ENCODE measurements at places on chromosomes 4 and X.

- no peak overlapping the region for H3K4me3 ChIP-seq
- H3K36me3 ChIP-seq, result no peaks in the 10 kb centered on the region
- no peak for DNase-seq
- H3K4me1 ChIP-seq, result no peaks in the 10 kb centered on the region
These were observed 186.5 kb downstream of the FBXO8 start for GRCh38 chr4:174096999-174097398.

- H3K27ac ChIP-seq, result no peak overlapping the region
- H3K36me3 ChIP-seq, result no peaks in the 10 kb centered on the region
These were observed 2.4 kb downstream of the RHOH start for GRCh38 chr4:40199179-40199670.

DNA sequence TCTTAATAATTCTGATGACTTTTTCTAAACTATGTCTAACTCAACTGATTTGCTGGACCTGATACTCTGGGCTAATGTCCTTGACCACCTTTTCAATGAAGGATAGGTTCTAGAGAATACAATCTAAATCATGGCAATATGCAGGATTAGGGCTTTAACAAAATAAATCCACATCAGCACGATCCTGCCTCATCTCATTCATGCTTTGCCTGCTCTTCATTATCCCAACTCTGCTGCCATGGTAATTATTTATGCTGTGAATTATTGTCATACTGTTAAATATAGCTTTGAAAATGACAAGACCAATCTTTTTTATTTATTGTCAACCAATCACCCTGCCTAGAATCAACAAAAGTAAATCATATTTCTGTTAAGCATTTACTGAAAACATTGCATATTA, 2176.7 kb upstream of the AGA start:
- H3K27me3 ChIP-seq, result no peaks in the 10 kb centered on the region
- H3K36me3 ChIP-seq, result no peaks in the 10 kb centered on the region
- DNase-seq, result no peak
- H3K27ac ChIP-seq, result no peak overlapping the region
- H3K4me1 ChIP-seq, result no peaks in the 10 kb centered on the region
- no peak overlapping the region for H3K4me3 ChIP-seq

GRCh38 chrX:13287816-13288215, 32.0 kb downstream of the ATXN3L start:
- peaks cover 15% of the 10 kb centered on the region for H3K4me1 ChIP-seq
- no peak for DNase-seq
- peak overlapping the region; percentile 47 for H3K27ac ChIP-seq
- H3K4me3 ChIP-seq, result no peak overlapping the region
- H3K27me3 ChIP-seq, result no peaks in the 10 kb centered on the region

DNA sequence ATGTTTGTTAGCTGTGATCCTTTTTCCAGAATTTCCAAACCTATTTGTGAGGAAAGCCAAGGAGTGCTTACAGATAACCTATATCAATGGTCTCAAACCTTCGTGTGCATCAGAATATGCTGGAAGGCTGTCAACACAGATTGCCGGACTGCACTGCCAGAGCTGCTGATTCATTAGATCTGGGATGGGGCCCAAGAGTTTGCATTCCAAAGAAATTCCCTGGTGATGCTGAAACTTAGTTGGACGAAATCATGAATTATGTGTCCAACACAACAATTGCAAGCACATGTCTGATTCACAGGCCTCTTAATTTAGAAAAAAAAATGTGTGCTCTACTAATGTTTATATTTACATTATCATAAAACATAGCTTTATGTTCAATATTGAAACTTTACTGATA, 544.0 kb upstream of the AMOT start:
- H3K27ac ChIP-seq, result no peak overlapping the region
- DNase-seq, result no peak
- H3K4me1 ChIP-seq, result no peaks in the 10 kb centered on the region
- no peaks in the 10 kb centered on the region for H3K36me3 ChIP-seq
- H3K27me3 ChIP-seq, result no peaks in the 10 kb centered on the region
- no peak overlapping the region for H3K4me3 ChIP-seq

DNA sequence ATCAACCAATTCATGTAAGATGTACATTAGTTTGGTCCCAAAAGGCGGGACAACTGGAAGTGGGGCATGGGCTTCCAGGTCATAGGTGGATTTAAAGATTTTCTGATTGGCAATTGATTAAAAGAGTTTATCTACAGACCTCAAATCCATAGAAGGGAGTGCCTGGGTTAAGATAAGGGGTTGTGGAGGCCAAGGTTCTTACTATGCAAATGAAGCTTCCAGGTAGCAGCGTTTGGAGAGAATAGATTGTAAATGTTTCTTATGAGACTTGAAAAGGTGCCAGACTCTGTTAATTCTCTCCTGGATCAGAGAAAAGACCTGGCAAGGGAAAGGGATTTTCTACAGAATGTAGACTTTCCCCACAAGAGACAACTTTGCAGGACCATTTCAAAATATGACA, 2.4 kb downstream of the MGST2 start:
- H3K4me3 ChIP-seq, result no peak overlapping the region
- no peak overlapping the region for H3K27ac ChIP-seq
- no peaks in the 10 kb centered on the region for H3K27me3 ChIP-seq
- no peaks in the 10 kb centered on the region for H3K36me3 ChIP-seq

GRCh38 chrX:134821370-134821769, 163.1 kb upstream of the PLAC1 start:
- no peak overlapping the region for H3K4me3 ChIP-seq
- peaks cover 5% of the 10 kb centered on the region for H3K4me1 ChIP-seq
- peak overlapping the region; percentile 15 for H3K27ac ChIP-seq

DNA sequence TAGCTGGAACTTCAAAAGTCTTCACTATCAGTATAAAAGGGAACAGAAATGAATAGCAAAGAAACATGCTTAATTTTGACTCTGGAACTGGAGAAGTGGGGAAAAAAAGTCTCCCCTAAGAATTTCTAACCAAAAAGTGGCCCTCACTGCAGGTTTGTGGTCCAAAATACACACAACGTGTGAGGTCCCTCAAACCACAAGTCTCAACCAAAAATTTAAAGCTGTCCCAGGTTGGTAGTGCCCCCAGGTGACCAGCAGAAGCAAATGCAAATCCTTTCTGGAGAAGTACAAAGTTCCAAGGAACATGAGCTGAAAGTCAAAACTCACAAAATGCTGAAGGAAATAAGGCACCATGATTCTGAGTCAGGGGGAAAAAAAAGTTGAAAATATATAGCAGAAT, 23.6 kb upstream of the VAMP7 start:
- no peaks in the 10 kb centered on the region for H3K4me1 ChIP-seq
- no peak for DNase-seq
- no peak overlapping the region for H3K4me3 ChIP-seq
- no peaks in the 10 kb centered on the region for H3K27me3 ChIP-seq

DNA sequence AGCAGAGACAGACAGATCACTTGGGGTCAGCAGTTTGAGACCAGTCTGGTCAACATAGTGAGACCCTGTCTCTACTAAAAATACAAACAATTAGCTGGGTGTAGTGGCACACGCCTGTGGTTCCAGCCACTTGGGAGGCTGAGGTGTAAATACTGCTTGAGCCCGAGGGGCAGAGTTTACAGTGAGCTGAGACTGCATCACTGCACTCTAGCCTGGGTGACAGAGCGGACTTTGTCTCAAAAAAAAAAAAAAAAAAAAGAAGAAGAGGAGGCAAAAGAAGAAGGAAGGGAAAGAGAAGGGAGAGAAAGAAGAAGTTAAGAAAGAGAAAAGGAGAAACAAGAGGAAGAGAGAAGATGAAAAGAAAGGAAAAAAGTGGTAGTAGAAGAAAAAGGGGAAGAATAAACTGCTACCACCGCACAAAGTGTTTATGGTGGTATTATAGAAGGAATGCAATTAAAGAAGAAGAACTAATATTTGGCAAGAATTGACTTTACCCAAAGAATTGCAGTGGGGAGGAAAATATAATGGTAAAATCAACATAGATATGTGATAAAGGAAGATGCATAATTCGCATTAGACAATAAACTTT, 19.6 kb upstream of the NSUN7 start:
- H3K4me1 ChIP-seq, result no peaks in the 10 kb centered on the region
- H3K36me3 ChIP-seq, result no peaks in the 10 kb centered on the region
- no peak overlapping the region for H3K27ac ChIP-seq
- no peak overlapping the region for H3K4me3 ChIP-seq
- peaks cover 3% of the 10 kb centered on the region for H3K27me3 ChIP-seq
- DNase-seq, result no peak

DNA sequence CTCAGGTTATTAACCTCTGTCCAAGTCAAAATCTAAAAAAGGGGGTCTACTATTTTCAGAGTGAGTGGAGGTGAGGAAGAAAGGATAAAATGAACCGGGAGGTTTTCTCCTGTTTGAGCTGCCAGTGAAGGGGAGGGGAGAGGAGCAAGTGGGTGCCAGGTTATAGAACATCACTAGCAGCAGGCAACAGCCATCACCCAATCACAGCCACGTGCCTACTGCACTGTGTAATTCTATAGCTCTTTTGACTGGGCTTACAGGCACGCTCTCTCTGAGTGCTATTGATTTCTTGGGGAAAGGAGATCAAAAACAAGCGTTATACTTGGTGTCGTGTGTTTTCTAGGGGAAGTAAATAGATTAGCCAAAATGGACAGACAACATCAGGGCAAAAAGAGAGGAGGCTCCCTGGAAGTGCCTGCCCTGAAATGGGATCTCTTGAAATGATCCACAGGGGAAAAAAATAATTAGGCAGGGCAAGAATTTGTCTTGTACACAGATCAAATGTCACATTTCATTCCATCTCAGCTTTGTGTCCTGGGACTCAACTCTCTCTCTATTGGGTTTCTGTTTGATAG, 300.5 kb upstream of the LCORL start:
- no peak for DNase-seq
- H3K27me3 ChIP-seq, result peaks cover 17% of the 10 kb centered on the region
- no peak overlapping the region for H3K4me3 ChIP-seq
- H3K4me1 ChIP-seq, result no peaks in the 10 kb centered on the region

- no peak overlapping the region for H3K27ac ChIP-seq
- no peaks in the 10 kb centered on the region for H3K27me3 ChIP-seq
- DNase-seq, result no peak
- H3K4me1 ChIP-seq, result no peaks in the 10 kb centered on the region
These were observed 25.3 kb downstream of the STIM2 start for GRCh38 chr4:26885912-26886274.

DNA sequence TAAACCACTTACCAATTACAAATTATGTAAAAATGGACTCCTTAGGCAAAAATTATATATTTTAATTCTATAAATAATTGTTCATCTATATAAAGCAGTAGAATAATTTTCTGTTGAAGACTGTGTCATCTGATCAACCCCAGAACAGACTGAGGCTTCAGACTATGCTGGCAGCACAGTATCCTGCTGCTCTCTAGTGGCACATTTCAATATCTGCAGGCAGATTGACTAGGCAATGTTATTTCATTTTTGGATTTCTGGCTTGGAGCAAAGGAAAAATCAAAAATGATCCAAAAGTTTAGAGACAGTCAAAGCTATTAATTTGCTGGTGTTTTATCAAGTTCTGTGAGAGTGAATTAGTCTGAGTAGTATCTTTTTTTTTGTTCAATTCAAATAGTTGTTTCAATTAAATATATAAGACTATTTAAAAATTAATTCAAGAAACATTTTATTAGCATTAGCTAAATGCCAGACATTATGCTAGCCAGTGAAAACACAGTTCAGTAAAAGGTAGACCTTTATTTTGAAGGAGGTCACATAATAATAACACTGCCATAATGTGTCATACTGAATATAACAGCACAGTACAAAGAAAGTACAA, 21.3 kb upstream of the SULT1E1 start:
- no peak for DNase-seq
- no peaks in the 10 kb centered on the region for H3K4me1 ChIP-seq
- no peak overlapping the region for H3K27ac ChIP-seq
- no peaks in the 10 kb centered on the region for H3K27me3 ChIP-seq

DNA sequence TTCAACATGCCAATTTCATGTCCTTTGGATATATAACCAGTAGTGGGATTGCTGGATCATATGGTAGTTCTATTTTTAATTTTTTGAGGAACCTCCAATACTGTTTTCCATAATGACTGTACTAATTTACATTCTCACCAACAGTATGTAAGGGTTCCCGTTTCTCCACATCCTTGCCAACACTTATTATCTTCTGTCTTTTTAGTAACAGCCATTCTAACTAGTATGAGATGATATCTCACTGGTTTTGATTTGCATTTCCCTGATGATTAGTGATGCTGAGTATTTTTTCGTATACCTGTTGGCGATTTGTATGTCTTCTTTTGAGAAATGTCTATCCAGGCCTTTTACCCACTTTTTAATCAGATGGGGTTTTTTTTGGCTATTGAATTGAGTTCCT, 133.5 kb upstream of the MED14 start:
- H3K27me3 ChIP-seq, result no peaks in the 10 kb centered on the region
- no peak for DNase-seq
- peaks cover 9% of the 10 kb centered on the region for H3K4me1 ChIP-seq
- H3K4me3 ChIP-seq, result no peak overlapping the region
- H3K36me3 ChIP-seq, result no peaks in the 10 kb centered on the region
- no peak overlapping the region for H3K27ac ChIP-seq

DNA sequence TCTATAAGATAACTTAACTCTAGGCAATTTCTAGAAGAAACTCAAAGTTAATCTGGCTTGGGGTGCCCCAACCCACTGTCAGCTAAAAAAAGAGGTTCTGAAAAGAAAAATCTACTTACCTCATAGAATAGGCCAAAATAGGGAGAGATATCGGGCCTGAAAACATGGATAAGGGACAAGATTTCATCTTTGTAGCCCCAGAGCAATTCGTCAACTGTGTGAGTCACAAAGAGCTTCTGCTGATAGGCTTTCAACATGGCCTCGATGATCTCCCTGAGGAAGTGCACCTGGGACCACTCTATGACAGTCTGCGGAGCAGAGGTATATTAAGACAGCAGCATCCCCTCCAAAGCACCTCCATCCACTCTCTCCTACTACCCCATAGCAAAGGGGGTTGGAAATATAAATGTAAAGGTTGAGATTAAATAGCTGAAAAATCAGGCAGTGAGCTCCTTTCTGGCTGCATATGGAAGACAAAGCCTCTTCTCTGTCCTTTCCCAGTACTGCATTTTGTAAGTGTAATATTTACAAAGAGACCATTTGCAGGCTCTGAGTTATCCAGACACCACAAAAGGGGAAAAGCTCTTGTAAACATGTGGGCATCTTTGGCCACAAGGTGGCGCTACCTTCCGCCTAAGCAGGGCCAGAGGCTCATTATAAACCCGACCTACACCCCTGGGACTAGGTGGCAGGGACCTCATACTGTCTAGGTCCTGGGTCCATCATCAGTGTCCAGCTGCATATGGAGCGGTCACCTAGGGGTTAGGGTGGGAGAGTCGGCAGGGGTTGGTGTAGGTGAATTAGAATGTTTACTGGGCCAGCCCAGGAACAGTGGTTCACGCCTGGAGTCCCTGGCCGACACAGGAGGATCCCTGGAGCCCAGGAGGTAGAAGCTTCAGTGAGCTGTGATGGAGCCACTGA, 31.5 kb upstream of the NUP54 start:
- H3K4me3 ChIP-seq, result no peak overlapping the region
- DNase-seq, result peak; percentile 68
- H3K36me3 ChIP-seq, result peaks cover 55% of the 10 kb centered on the region
- no peaks in the 10 kb centered on the region for H3K27me3 ChIP-seq

DNA sequence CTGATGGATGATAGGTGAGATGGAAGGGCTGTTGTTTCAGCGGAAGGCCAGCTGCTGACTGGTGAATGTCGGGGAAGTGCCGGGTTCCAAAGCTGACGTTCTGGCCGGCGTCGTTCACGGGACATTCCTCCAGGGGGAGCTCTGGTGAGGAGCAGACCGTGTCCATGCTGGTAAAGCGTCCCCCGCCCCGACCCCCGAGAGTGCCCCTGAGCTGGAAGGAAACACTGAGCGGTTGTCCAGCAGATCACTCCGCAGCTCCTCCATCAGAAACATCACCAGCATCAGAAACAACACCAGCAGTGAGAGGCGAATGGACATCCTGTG, 18.6 kb upstream of the ADRA2C start:
- H3K4me3 ChIP-seq, result no peak overlapping the region
- no peak overlapping the region for H3K27ac ChIP-seq
- no peaks in the 10 kb centered on the region for H3K4me1 ChIP-seq
- no peak for DNase-seq
- H3K27me3 ChIP-seq, result peaks cover 61% of the 10 kb centered on the region
- H3K36me3 ChIP-seq, result no peaks in the 10 kb centered on the region

Data from RWPE2 (cell line).